ENCODE measurements at places on chromosomes 6 and 20.

DNA sequence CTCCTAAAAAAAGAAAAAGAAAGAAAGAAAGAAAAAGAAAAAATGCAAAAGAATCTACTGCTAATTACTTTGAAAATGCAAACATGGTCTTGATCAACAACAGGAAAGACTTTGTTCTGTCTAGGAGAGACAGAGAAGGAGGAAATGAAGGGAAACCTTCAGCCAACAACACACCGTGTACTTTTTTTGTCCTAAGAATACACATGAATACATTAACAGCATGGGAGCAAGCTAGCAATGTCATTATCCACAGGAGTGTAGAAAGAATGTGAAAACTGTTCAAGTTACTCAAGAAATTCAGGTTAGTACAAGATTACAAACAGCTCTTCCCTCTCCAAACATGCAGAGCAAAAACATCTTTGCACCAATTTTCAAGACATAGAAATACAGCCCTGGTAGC is 326.3 kb downstream of the UBE3D start:
- DNase-seq, result no peak

GRCh38 chr6:168589275-168589674 is 148.3 kb downstream of the SMOC2 start:
- DNase-seq, result no peak

DNA sequence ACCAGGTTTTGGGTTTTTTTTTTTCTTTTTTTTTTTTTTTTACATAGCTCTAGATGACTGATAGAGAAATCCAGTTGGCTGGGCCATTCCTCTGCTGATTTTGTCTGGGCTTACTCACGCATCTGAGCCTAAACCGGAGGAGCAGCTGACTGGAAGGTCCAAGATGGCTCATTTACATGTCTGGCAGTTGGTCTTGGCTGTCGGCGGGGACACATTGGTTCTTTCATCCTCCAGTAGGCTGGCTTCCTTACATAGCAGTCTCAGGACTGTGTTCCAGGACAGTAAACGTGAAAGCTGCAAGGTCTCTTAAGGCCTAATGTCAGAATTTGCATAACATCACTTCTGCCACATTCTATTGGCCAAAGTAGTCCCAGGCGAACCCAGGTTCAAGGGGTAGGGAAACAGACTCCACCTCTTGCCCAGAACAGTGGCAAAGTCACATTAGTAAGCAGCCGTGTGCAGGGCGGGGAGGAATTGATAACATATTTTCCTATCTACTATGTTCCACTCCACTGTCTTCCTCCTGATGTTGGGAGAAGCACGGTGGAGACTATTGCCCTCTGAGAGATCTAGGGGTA is 87.0 kb downstream of the CDH22 start:
- DNase-seq, result no peak

DNA sequence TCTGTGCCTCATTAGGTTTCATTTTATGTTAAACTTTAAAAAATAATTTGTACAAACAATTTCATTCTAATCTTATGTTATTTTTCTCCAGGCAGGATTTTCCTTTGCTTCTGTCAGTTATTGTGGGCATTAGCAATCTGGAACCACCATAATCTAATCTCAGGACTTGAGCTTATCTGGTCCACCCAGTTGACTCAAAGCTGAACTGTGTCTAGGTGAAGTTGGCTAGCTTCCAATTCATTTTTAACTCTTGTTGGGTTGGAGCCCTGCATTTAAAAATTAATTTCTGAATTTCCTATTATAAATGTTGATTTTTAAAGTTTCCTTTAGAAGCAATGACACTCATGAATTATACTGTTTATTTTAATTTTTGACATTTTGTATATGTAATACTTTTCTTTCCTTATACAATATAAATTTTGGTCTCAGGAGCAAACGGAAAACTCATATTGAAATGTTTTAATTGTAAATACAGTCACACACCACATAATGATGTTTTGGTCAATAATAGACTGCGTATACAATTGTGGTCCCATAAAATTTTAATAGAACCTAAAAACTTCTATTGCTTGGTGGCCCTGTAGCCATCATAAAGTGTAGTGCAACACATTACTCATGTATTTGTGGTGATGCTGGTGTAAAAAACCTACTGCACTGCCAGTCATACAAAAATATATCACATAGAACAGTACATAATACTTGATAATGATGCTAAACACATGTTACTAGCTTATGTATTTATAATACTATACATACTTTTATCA is 121.3 kb downstream of the CLVS2 start:
- DNase-seq, result no peak

GRCh38 chr6:132551214-132551613 is 1.3 kb upstream of the TAAR8 start:
- no peak for DNase-seq

DNA sequence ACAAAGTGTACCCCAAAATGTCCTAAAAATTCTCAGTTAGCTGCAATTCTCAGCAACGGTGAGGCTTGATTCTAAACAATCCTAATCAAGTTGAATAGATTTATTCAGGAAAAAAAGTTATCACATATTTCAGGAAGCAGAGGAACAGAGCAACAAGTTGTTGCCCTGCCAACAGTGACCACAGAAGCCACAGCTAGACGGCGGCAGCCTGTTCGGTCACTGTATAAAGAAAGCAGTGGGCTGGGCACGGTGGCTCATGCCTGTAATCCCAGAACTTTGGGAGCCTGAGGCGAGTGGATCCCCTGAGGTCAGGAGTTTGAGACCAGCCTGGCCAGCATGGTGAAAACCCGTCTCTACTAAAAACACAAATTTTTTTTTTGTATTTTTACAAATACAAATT is 171.2 kb upstream of the BMP5 start:
- no peak for DNase-seq

DNA sequence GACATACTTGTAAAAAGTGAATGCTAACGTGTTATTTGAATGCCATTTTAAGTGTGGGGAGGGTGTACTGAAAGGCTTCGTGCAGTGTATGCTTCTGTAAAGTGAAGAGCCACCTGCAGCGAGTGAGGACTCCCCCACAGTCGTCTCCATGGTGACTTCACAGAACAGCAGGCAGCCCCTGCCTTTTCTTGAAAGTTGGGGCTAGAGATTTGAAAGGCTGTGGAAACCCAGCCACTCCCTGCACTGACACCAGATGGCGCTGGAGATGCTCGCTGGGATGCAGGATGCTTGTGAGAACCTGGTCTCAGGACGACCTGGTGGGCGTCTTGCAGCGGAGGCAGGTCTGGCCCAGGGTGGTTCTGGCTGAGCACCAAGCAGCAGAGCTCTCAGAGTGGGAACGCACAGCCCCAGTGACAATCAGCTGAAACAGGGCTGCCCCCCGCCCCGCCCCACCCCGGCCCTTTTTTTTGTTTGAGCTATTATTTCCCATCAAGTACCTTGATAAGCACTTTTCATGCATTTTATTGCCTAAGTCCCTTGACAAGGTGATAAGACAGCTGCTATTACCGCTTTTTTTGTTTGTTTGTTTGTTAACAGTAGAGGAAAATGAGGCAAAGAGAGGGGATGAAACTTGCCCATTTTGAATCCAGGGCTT is 150.3 kb downstream of the SYCP2 start:
- DNase-seq, result peak; percentile 27

DNA sequence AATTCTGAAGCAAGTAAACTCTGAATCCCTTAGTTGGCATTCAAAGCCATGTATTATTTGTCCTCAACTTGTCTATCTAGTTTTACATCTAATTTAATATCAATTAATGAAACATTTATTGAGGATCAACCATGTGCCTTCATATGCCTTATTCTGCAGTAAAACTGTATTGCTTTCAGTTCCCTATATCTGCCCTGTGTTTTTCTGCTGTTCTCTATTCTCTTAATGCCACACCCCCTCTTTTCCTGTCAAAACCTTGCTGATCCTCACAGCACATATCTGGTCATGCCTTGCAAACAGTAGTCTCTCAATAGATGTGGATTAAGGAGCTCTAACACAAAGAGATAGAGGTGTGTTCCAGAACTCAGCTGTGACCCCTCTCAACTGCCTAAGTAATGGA is 2.0 kb downstream of the FIG4 start:
- no peak for DNase-seq

- DNase-seq, result no peak
Observed at GRCh38 chr6:134520181-134521115, 202.5 kb upstream of the SGK1 start.

- DNase-seq, result no peak
Observed at GRCh38 chr20:43746344-43747137, 19.7 kb upstream of the GTSF1L start.

- DNase-seq, result no peak
Observed at GRCh38 chr20:63325554-63326313, 32.7 kb downstream of the COL20A1 start.

- DNase-seq, result no peak
Observed at GRCh38 chr20:32205110-32205842, 2.3 kb downstream of the PLAGL2 start.

DNA sequence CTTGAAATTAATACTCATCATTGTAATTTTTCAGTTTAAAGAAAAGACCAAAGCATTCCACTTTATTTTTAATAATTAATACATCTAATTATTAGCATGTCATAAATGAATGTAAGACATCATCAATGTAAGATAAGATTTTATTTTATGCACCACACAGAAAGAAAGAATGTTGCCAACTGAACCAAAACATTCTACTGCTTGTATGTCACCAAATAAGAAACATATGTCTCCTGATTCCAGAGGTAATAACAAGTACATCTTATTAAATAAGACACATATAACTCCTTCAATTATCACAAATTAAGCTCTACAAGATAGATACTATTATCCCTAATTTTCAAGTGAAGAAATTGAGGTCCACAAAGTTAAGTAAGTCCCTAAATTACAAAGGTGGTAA is 189.5 kb downstream of the GMDS start:
- DNase-seq, result no peak

GRCh38 chr6:118810420-118811027 is 83.4 kb upstream of the ASF1A start:
- DNase-seq, result no peak

- DNase-seq, result no peak
Observed at GRCh38 chr6:6714118-6714897, 125.8 kb downstream of the LY86 start.

Data from nucleus accumbens (tissue), 56 donors.